ENCODE measurements at places on chromosomes 7 and 10.
A peak's percentile ranks its signal among the peaks of the same experiment; 100 is the strongest.

DNA sequence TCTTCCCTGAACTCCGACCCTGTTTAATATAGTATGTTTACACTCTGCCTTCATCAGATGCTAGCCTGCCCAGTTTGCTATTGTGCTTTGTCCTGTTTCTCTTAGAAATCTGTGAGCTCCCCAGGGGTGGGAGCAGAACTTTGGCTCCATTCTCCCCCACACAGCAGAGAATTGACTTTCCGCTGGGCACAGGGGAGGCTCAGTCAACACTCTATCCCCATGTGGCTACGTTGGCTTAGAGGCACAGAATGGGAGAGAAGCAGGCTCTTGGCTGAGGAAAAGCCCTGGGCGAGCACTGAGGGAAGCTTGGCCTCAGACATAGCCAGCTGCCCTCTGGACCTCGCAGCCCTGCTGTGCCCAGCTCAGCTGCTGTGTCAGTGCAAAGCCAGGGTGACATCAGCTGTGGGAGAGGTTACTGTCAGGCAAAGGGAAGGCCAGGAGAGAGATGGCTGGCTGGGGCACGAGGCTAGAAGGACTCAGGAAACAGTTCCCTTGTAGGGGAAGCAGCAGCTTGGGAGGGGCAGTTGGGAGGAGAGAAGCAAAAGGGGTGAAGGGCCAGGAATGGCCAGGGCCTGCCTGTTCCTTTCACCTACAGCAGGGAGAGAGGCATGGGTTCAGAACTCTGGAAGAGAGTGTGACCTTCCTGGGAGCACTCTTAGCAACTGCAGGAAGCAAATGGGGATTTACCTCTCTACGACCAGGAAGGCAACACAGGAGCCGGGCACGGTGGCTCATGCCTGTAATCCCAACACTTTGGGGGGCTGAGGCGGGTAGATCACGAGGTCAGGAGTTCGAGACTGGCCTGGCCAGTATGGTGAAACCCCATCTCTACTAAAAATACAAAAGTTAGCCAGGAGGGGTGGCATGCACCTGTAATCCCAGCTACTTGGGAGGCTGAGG lies 5.8 kb upstream of the SCD start:
- DNase-seq = no peak

- DNase-seq = no peak
Measured at GRCh38 chr7:31665546-31665945, 21.5 kb upstream of the PPP1R17 start.

DNA sequence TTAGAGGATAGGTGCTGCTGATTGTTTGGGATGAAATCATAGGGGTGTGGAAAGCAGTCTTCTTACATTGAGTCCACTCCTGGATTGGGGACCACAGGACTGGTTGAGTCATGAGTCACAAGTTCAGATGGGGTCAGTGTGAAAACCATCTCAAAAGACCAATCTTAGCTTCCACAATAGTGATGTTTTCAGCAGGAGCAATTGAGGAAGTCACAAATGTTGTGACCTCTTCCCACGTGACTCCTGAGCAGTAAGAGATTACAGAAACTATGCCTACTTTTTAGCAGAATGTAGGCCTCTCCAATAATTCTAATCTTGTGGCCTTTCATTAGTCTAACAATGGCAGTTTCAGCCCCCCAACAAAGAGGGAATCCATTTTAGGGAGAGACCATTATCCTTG lies 256.9 kb upstream of the CDC14C start:
- DNase-seq = no peak

DNA sequence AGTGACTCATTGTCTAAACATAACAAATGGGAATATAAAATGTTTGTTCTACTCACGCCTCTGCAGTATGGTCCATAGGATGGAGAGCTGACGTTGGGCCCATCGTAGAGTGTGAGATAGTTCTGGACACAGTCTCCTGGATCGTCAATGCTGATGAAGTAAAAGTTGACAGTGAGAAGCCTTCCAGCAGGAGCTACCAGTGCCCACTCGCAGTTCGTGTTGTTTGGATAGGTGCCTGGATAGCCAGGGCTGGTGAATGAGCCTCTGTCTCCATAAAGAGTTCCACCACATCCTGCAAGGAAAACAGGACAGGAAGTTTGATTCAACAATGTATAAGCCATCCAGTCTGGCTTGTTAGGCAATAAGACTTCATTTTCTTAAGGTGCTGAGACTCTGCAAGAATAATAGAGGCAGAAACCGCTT lies 79.6 kb downstream of the OR13A1 start:
- DNase-seq = peak; percentile 33

- no peak for DNase-seq
Measured at GRCh38 chr10:49099046-49099445, 16.3 kb downstream of the VSTM4 start.

DNA sequence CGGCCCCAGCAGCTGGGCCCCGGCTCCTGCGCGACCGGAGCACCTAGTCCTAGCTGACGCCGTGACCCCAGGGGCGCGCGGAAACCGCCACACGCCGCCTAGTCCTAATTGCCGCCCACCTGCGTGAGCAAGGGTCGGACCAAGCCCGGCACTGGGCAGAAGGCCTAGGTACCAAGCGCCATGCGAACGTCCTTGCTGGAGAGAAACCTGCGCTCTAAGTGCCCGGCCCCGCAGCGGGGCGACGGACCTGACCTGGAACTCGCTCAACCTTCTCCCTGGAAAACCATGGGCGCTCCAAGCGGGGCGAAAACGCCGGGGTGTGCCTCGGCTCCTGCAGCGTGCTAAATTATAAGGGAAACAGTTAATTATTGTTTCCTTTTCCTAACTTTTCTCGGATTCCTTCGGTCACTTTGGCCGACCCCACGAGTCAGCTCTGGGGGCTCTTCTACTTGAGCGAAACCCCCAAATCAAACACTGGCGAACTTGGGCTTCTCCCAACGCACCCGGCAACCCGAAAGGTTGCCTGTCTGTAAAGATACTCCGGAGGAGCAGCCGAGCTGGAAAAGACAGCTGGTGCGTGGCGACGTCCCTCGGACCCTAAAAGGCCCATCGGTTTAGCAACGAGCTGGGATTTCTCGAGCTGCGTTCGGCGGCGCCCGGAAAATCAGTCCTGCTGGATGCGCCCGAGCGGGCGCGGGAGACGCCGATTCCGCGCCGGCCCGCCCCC lies 5.3 kb upstream of the EBF3 start:
- DNase-seq = no peak

DNA sequence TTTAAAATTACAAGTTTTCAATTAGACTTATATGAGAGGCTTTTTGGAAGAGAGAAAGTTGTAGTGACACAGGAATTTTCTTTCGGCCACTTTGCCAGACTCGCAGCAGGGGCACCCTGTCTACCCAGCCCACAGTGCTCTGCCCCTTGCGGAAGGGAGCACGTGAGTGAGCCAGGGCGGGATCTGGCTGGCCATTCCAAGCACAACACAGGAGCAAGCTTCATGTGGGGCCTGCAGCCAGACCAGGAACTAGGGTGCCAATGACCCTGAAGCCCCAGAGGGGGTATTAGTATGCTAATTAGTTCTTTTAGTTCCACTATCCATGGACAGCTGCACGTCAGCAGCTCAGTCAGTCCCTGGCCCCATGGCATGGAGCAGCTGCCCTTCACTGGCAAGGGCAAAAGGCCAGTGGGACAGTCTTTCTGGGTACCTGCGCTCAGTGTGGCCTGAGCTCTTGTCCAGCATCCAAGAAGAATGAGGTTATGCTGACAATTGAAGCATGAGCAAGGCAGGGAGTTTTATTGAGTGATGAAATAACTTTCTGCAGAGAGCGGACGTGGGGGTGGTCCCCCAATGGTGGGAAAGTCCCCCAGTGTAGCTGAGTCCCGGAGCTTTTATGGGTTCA lies 251.1 kb upstream of the CSTF2T start:
- no peak for DNase-seq

GRCh38 chr7:139783647-139784385 lies 6.0 kb upstream of the HIPK2 start:
- no peak for DNase-seq

DNA sequence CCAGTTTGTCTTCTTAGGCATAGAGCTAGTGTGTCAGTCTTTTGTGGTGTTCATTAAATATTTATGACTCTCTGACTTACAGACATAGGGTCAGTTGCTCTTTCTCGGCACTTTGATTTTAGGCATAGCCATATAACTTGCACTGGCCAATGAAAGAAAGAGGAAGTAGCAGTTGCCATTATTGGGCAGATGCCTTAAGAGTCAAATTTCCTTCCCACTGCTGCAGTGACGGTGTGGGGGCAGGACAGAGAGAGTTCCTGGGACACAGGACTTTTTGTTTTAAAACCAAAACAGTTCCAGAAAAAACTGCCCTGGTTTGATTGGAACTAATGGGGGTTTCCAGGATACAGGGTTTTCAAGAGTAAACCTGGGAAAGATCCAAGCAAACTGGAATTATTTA lies 60.2 kb upstream of the PHF14 start:
- DNase-seq = no peak

DNA sequence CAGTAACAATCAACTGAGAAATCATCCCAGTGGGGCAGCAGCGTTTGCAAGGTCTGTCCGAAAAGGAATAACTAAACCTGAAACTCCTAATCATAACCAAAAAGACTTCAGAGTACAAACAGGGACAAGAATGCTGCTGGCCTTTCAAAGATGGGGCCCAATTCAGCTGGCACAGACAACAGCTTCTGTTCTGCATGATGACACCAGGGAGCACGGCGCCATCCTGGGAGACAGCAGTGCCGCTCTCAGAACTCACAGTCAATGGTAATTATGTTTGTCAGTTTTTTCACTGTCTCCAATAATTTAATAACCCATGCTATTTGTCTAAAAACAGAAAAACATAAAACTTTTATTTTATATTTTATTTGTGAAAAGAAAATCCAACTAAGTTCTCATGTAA lies 90.0 kb downstream of the LARP4B start:
- DNase-seq = no peak

Data from fibroblast of skin of back (primary cell).